ENCODE measurements at places on chromosomes 1 and 21. TPM values are rescaled to one million over a fixed set of nuclear protein-coding genes. Genes with fewer than 3 reads are reported as not detected.
A peak's percentile ranks its signal among the peaks of the same experiment; 100 is the strongest.

DNA sequence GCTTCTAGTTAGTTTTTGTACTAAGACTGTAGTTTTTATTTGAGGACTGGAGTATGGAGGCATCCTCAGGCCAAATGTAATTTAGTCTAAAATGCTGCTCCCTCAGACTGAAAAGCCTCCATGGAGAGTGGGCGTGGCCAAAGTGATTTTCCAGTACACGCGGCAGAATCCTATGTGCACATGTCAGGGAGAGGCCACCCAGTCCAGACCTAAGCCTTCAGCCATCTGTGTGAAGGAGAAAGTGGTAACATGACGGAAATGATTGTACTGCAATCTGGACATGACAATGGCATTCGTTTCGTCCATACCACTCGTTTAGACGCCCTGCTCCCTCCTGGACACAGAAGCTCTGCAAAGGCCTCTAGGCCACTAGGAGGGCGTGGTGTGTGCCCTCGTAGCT is 56.2 kb downstream of the PCP4 start:
- H3K27ac ChIP-seq, result no peak overlapping the region
- DNase-seq, result no peak
- no peaks in the 10 kb centered on the region for H3K27me3 ChIP-seq

DNA sequence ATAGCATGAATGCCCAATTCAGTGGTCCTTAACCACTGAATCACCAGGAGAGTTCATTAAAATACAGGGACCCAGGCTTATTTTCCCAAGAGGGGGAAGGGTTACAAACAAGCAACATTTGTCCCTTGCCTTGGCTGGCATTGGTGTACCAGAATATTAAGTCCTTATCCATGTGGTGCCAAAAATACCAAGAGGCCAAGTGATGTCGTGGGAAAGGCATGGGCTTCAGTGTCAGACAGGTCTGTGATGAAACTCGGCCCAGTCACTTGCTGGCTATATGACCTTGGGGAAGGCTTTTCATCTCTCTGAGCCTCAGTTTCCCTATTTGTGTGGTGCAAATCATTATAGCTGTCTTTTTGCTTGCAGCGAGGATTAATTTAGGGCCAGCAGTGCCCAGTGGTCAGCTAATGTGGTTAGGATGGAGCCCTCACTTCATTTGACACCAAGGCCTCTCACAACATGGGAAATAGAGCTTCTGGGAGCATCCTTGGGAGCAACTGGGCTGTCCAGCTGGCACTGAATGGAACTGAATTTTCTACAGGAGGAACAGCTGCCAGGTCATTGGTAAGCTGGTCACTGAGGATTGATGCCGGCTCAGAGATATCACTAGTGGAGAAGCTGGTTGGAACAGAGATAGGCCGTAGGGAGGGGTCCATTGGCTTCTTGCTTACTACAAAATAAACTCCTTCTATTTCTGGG is 77.2 kb upstream of the PPP2R5A start:
- no peaks in the 10 kb centered on the region for H3K36me3 ChIP-seq
- no peak overlapping the region for H3K27ac ChIP-seq
- no peaks in the 10 kb centered on the region for H3K27me3 ChIP-seq
- DNase-seq, result no peak

DNA sequence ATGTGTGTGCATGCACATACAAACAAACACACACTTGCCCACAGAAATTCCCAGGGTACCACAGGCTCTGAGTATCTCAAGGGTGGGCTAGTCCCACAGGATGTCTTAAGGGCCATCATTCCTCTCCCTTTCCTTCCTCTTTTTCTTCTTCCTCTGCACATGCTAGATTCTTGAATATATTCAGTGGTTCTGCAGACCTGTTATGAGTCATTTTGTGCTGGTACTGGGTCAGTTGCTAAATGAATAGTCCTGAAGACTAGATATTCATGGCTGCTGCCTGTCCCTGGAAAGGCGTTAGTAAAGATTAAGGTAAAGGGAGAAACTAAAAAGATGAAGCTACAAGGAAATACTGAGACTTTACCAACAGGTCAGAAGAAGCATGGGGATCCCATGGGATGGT is 256.7 kb upstream of the KIAA0040 start:
- no peak for DNase-seq
- no peak overlapping the region for H3K4me3 ChIP-seq
- no peaks in the 10 kb centered on the region for H3K4me1 ChIP-seq
- no peaks in the 10 kb centered on the region for H3K36me3 ChIP-seq

DNA sequence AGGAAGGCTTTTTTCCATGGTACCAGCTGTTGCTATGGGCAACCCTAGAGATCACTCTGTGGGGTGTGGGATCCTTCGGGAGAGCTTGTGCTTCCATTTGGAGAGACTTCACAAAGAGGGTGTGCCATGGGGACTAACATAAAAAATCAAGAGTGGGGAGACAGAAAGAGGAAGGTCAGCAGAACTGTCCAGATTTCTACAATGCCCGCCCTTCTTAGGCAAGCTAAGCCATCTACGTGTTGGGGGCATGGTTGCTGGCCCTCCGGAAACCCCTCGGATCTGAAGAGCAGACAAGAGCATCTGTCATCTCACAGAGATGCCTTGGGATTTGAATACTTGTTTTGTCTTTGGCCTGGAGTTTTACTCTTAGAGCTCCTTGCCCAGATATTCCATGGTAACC is 83.9 kb upstream of the ZNF648 start:
- peaks cover 14% of the 10 kb centered on the region for H3K4me1 ChIP-seq
- H3K36me3 ChIP-seq, result no peaks in the 10 kb centered on the region
- H3K4me3 ChIP-seq, result no peak overlapping the region
- peak overlapping the region; percentile 30 for H3K27ac ChIP-seq

DNA sequence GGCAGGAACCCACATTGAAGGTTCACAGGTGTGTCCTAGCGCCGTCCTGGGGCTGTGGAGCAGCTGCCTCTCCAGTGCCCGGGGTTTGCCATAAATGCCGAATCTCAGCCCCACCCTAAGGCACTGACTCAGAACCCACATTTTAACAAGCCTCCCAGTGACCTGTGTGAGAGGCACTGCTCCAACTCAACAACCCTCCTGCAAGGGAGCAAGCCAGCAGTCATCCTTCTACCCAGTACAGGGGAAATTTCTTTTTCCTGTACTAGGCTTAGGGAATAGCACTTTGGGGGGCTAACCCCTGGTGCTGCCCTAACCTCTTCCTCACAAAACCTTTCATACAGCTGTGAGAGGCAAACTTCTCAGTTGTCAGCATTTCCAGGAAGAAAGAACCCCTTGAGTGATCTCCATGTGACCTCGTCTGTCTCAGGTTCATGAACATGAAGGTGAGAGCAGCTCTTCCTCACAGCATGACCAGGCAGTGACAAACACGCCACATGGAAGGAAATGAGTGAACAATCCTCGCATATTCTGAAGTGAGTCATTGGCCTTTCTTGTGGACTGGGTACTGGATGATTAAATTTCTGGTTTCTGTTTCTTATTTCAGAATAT is 11.4 kb upstream of the BCAR3 start:
- DNase-seq, result peak; percentile 75
- no peaks in the 10 kb centered on the region for H3K36me3 ChIP-seq
- no peaks in the 10 kb centered on the region for H3K27me3 ChIP-seq
- no peak overlapping the region for H3K27ac ChIP-seq

- H3K4me1 ChIP-seq, result no peaks in the 10 kb centered on the region
- H3K4me3 ChIP-seq, result no peak overlapping the region
Measured at GRCh38 chr1:213385806-213386324, 334.8 kb downstream of the RPS6KC1 start.

DNA sequence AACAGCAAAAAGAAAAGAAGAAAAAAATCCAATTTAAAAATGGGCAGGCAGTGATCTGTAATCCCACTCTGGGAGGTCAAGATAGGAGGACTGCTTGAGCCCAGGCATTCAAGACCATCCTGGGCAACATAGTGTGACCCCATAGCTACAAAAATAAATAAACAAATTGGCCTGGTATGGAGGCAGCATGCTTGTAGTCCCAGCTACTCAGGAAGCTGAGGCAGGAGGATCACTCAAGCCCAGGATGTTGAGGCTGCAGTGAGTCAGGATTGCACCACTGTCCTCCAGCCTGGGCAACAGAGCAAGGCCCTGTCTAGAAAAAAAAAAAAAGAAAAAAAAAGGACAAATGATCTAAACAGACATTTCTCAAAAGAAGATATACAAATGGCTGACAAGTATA is 99.6 kb downstream of the EIF4G3 start:
- no peaks in the 10 kb centered on the region for H3K36me3 ChIP-seq
- peaks cover 25% of the 10 kb centered on the region for H3K4me1 ChIP-seq
- H3K4me3 ChIP-seq, result no peak overlapping the region
- DNase-seq, result no peak
- H3K27me3 ChIP-seq, result no peaks in the 10 kb centered on the region

DNA sequence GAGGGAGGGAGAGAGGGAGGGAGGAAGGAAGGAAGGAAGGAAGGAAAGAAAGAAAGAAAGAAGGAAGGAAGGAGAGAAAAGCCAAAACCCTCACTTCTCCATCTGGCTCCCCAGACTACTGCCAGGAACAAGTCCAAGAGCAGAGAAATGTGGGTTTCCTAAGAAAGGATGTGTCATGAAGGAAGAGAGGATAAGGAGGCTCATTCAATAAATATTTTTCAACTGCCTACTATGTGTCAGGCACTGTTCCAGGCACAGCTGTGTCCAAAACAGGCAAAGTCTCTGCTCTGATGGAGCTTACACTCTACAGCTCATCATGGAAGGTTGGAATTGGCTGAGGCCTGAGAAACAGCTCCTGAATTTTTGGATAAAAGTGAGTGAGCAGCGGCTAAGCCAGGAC is 42.6 kb upstream of the ATP2B4 start:
- H3K27me3 ChIP-seq, result no peaks in the 10 kb centered on the region
- no peaks in the 10 kb centered on the region for H3K36me3 ChIP-seq
- no peak for DNase-seq
- H3K27ac ChIP-seq, result peak overlapping the region; percentile 83
- H3K4me1 ChIP-seq, result peaks cover 3% of the 10 kb centered on the region

- H3K4me1 ChIP-seq, result peaks cover 23% of the 10 kb centered on the region
- no peaks in the 10 kb centered on the region for H3K36me3 ChIP-seq
- H3K4me3 ChIP-seq, result no peak overlapping the region
- H3K27ac ChIP-seq, result peak overlapping the region; percentile 33
- no peaks in the 10 kb centered on the region for H3K27me3 ChIP-seq
- no peak for DNase-seq
Measured at GRCh38 chr1:153841463-153841994, 66.3 kb downstream of the SLC27A3 start.

DNA sequence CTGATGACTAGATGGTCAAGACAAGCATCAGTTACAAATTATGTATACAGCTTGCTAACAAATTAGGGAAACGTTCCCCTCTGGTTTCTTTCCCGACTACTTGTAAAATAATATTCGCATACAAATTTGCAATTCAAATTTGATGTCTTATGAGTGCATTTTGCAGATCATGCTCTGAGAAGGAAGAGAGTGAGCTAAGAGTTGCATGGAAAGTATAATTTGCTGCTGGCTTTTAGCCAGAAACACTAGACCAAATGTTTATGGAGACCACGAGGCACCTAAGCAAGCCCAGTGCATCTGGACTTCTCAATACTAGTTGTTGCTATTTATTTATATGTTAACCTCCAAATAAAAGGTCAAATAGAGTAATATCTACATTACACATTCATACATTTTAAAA is 216.0 kb downstream of the SMYD3 start:
- no peak overlapping the region for H3K27ac ChIP-seq
- H3K36me3 ChIP-seq, result no peaks in the 10 kb centered on the region

GRCh38 chr1:156655151-156655903 is 13.4 kb downstream of the BCAN start:
- H3K27ac ChIP-seq, result no peak overlapping the region
- no peak overlapping the region for H3K4me3 ChIP-seq
- peaks cover 49% of the 10 kb centered on the region for H3K27me3 ChIP-seq
- no peak for DNase-seq
- no peaks in the 10 kb centered on the region for H3K36me3 ChIP-seq

DNA sequence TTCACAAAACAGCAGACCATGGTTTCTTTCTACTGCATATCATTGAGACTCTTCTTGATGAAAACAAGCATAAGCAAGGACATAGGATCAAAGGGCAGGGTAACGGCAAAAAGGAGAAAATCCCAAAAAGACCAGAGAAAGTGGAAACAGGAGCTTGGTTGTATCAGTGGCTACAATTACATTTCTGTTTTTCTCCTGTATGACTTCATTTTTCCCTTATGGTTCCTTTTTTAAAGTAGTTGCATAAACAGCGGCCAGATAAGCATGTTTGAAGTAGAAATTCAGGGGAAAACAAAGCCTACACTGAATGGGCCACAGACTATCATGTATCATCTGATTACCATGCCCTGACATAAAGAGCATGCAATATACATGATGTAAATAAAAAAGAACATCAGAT is 4.6 kb downstream of the EGLN1 start:
- peaks cover 18% of the 10 kb centered on the region for H3K36me3 ChIP-seq
- H3K4me3 ChIP-seq, result peak overlapping the region; percentile 70
- no peak overlapping the region for H3K27ac ChIP-seq
- H3K27me3 ChIP-seq, result no peaks in the 10 kb centered on the region
- peaks cover 52% of the 10 kb centered on the region for H3K4me1 ChIP-seq

- no peaks in the 10 kb centered on the region for H3K27me3 ChIP-seq
- H3K36me3 ChIP-seq, result no peaks in the 10 kb centered on the region
Measured at GRCh38 chr1:59747420-59748024, 67.2 kb upstream of the HOOK1 start.

DNA sequence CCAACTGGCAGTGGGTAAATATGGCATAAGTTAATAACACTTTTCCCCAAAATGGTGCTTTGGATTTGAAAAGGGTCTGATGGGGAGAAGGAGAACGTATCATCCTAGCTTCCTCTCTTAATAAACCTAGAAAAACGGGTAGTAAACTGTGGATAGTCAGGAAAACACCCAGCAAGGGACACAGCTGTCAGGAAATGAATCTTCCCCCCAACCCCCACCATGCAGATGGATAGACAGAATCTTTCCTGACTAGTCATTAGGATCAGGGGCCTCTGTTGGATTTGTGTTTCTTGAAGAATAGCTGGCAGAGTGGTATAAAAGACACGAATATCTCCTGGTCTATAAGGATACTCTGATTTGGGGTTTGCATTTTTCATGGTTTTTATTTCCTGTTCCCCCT is 22.5 kb upstream of the LAX1 start:
- no peak overlapping the region for H3K4me3 ChIP-seq
- peaks cover 23% of the 10 kb centered on the region for H3K4me1 ChIP-seq
- H3K36me3 ChIP-seq, result peaks cover 39% of the 10 kb centered on the region
- no peak overlapping the region for H3K27ac ChIP-seq

The FABP3 gene
- not detected for total RNA-seq

The OR2L8 gene
- not detected for total RNA-seq

The BARHL2 gene
- not detected for total RNA-seq

The MAN1C1 gene
- total RNA-seq, result 2.5 TPM

The SERPINC1 gene
- 0.36 TPM for total RNA-seq

The OR13G1 gene
- total RNA-seq, result not detected

The OPRD1 gene
- not detected for total RNA-seq

The STYXL2 gene
- not detected for total RNA-seq
